ENCODE measurements at places on chromosomes 7 and 10.

- peak; percentile 88 for DNase-seq
These were observed 221.6 kb upstream of the MKLN1 start for GRCh38 chr7:131105799-131106680.

DNA sequence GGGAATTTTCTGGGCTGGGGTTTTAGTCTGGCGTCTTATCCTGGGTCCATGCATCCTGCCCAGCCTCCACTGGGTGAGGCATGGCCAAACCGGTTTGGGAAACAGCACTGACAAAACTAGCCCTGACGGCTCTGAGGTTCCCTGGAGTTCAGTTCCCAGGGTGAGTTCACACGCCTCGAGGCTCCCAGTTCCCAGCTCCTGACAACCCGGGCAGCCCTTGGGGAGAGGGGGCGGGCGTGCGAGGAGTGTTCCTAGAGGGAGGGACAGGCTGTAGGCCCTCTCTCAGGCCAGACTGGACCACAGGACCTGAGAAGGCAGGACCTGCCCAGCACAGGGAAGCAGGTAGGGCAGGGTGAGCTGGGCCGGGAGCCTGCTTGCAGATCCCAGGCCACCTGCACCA lies 82.3 kb upstream of the PPIF start:
- no peak for DNase-seq

- DNase-seq, result no peak
These were observed 9.6 kb upstream of the STRA8 start for GRCh38 chr7:135224027-135224426.

- DNase-seq, result no peak
These were observed 92.4 kb downstream of the TMEM106B start for GRCh38 chr7:12303495-12303894.

- DNase-seq, result no peak
These were observed 72.1 kb upstream of the STARD3NL start for GRCh38 chr7:38105874-38106483.

GRCh38 chr10:97053276-97053675 lies 132.5 kb downstream of the SLIT1 start:
- no peak for DNase-seq

GRCh38 chr10:3419719-3420495 lies 247.3 kb upstream of the PITRM1 start:
- peak; percentile 37 for DNase-seq

DNA sequence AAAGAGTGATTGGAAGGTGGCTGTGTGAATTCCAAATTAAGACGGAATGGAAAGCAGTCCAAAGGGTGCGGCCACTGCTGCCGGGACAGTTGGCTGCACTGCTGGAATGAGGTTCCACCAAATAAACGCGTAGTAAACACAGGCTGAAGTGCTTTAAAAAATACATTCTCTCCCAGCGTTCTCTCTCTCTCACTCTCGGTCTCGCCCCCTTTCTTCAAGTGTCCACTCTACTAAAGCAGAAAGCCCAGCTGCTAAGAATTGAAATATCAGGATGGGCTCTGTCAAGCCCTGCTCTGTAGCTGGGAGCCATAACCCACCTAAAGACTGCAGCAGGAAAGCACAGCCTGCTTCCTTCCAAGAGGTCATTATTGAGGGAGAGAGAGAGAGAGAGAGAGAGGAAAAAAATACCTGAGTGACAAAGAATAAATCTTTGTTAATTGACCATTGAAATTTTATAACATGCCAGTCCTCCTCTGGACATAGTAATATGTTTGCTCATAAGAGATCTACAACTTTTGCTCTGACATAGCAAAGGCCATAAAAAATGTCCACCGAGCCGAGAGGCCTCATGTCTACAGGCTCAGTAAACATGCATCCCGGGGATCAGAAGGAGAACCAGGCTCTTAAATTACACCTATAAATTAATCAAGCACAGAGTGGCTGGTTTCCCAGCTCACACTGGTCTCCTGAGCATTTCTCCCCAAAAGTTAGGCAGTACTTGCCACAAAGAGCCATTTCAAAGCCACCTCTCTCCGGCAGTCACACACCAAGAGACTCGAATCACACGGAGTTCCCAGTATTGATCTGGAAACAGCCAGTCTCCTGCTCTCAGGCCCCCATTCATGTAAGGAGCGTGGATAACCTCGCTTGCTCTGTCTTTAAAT lies 72.8 kb downstream of the FGFR2 start:
- no peak for DNase-seq

GRCh38 chr7:9516662-9517061 lies 1083.3 kb downstream of the NXPH1 start:
- no peak for DNase-seq

DNA sequence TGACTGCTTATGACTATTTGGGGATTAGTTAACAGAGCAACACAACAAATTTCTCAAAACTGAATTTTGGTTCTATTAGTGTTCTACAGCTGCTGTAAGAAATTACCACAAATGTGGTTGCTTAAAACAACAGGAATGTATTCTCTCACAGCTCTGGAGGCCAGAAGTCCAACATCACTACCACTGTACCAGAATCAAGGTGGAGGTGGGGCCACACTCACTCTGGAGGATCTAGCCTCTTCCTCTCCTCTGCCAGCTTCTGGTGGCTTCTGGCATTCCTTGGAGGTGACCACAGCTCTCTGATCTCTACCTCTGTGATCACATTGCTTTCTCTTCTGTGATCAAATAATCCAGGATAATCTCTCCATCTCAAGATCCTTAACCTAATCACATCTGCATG lies 194.7 kb upstream of the BMPER start:
- DNase-seq, result no peak

- DNase-seq, result no peak
These were observed 98.5 kb downstream of the EGFR start for GRCh38 chr7:55117286-55117685.

GRCh38 chr7:26035552-26035951 lies 116.4 kb upstream of the NFE2L3 start:
- no peak for DNase-seq

DNA sequence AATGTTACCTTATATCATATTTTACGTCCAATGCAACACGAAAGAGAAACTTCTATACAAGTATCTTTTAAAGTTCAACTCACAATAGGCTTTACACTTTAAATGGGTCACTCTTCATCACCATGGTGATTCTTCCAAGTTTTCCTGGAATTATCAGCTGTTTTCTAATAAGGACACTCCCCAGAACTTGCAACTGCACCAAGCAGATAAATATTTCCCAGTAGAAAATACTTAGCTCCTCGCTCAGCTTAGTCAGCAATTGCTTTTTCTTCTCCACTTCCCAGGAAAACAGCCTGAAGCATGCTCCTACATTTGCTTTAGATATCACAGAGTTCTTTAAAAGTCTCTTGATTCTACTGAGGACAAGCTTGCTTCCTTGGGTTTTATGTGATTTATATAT lies 25.7 kb upstream of the ADD3 start:
- no peak for DNase-seq

Data from left lobe of liver (tissue), 2 donors.